ENCODE measurements at places on chromosomes 2 and 18. TPM values are rescaled to one million over a fixed set of nuclear protein-coding genes. Genes with fewer than 3 reads are reported as not detected.

DNA sequence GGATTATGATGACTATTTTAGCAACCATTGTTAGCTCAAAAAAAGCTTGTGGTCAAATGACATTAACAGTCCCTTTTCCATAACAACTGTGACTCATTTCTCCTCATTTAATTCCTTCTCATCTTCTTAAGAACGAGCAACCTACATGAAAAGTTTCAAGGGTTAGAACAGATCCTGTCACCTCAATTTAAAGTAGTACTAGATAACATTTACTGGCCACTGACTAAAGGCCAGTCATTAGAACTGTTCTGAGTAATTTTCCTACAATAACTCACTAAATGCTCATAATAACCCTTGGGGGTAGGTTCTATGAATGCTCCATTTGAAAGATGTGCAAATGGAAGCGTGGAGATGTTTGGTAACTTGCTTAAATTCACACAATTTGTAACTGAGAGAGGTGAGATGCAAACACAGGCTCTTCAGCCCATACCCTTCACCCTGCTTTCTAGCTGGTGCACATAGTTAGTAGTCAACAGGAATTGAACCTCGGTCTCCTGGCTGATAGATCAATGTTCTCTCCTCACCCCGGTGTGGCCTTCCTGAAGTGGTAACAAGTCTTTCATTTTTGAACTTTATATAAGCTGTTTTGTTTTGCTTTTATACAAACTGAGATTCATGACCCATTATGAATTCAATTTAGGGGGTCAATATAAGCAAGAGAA, 212.5 kb downstream of the SETBP1 start:
- no peak for DNase-seq

PAX8 gene
- polyA plus RNA-seq: 0.36 TPM

GRCh38 chr2:234590076-234590475, 93.2 kb upstream of the ARL4C start:
- DNase-seq: no peak

DNA sequence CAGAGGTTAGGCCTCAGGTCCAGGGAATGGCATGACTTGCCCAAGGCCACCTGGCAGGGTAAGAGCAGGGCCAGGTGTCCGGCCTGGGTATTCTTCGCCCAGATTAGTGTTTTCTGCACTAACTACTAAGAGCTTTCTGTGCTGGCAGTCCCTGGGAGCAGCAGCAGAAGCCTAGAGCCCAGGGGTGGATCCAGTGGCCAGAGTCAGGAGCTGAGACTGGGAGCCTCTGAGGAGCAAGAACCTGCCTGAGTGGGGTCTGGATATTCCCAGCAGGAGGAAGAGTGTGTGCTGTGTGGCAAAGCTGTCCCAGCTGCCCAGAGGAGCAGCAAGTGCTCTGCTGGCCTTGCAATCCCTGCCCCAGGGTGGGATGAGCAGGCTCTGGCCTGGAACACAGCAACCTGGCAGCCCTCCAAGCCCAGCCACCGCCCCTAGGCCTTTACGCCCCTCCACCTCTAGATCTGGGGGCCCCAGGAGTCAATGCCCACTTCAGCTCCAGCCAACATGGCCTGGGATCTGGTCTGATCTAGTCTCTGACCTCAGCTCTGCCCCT, 30.7 kb upstream of the GPAT2 start:
- no peak for DNase-seq

- DNase-seq: peak; percentile 4
These were observed 76.0 kb upstream of the SESTD1 start for GRCh38 chr2:179340678-179341077.

DNA sequence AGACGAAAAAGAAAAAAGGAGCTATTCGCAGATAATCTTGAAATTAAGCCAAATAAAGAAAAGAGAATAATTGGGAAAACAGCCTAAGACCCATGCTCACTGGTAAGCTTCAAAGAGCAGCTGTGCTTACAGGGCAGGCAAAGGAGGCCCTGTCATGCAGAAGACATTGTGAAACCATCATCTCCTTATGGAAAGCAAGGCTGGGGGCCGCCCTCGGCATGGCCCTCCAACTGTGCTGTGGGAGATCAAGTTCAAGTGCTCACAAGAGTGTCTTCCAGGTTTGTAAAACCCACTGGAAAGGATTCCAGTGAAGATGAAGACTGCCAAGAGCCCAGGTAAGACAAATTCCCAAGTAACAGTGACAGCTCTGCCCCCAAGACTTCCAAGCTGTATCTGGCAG, 32.2 kb downstream of the ACVR1 start:
- DNase-seq: no peak
